ENCODE measurements at places on chromosomes 3 and 15.

DNA sequence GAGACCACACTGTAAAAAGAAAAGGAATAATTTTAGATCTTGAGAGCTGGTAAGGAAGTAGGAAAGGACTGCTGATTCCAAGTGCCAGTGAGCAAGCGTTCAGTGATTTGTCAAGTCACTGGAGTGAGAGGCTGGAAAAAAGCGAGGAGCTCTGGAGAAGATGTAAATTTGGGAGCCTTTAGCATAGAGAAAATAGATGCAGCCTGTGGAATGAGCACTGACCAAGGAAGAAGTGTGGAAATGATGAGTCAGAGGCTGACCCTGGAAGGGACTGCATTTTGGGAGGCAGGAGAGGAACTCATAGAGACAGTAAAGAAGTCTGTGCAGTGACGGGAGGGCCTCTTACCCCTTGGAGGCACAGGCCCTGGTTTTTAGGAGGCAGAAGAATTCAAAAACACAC is 17.1 kb upstream of the ABTB1 start:
- no peak for DNase-seq

GRCh38 chr15:97259943-97260342 is 700.6 kb upstream of the ARRDC4 start:
- no peak for DNase-seq

DNA sequence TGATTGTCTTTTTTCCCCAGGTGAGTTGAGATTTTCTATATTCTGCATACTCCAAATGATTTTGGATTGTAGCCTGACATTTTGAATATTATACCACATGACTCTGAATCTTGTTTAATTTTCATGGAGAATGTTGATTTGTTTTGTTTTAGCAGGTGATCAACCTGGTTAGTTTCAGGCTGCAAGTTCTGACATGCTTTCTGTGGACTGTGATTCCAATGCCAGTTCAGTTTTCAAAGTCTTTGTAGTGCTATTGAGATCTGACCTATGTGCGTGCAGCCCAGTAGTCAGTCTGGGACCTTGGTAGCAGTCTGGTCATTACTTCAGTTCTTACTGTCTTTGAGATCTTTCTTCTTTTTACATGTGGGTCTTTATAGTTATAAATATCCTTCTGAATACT is 18.6 kb upstream of the MTMR10 start:
- no peak for DNase-seq

DNA sequence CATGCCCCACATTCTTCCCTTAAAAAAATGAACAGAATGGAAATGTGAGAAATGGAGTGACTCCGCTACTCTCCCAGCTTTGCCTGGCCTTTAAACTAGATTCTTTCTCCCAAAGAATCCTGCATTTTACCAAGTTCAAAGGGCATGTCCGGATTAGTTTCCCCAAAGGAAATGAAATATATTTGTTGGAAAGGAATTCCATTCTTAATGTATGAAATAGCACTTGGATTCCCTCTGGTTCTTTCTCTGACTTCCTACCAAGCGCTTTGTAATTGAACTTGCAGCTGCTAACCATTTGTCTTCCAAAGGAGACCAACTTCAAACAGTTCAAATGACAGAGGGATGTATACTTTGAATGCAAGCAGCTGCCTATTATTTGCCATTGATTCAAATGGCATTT is 18.9 kb downstream of the MAP2K1 start:
- DNase-seq: no peak

DNA sequence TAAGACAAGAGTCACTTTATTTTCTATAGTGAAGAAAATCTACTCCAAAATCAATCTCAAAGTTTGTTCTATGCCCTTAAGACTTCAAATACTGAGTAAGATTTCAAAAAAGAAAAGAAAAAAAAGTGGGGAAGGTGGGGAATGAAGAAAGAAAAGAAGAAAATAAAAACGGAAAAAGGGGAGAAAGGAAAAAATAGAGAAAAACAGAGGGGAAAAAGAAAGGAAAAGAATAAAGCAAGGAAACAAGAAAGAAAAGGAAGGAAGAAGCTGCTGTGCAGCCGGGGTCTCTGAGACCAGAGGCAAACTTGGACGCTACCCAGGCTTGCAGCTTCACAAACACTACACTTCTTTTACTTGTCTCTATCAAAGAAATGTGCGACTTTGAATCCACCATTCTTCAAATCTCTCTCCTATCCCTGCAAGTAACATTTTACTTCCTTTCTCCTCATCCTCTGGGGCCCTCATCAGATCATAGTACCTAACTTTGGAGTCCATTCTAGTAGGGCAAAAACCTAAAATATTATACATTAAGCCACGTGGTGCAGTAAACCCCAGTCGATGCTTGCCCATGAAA is 279.8 kb downstream of the FOXP1 start:
- no peak for DNase-seq

GRCh38 chr15:62777671-62778070 is 264.9 kb upstream of the TPM1 start:
- no peak for DNase-seq

DNA sequence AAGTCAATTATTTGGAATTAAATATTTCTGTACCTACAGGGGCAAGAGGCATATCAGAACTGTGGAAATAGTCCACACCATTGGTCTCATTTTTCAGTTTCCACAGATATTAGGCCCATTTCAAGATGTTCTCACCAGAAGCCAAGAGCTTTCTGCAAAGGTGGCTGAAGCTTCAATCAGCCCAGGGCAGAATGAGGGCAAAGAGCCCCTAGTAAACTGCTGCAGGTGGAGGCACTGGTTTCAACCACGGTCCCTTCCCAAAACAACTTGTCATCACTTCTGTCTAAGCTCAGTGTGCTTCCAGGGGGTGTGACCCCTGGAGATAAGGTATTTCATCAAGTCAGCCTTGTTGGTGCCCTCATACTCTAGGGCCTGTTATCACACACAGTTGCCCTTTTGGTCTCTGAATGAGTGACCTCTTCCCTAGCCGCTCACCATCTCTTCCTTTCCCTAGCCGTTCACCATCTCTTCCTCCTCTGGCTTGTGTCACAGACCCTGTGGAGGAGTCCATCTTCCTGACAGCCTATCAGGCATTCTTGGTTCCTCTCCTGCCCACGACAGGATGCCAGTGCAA is 21.2 kb downstream of the IL17RD start:
- DNase-seq: no peak

GRCh38 chr3:119609301-119609700 is 11.6 kb downstream of the PLA1A start:
- DNase-seq: no peak

DNA sequence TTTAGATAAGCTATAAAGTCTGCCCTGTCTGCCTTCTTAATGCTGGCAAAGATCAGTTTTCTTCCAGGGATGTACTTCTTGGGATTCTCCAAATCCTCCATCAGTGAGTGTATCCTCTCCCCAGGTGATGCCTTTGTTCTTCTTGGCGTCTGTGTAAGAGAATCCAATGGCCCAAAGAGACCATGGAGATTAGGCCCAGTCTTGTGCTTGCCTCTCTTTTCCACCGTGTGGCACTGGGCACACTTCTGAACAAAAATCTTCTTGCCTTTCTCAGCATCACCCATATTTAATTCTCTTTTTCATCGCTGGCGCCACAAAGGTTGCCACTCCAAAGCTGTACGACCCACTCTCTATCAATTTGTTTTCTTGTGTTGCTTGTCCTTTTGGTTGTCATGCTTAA is 32.2 kb upstream of the TAMM41 start:
- no peak for DNase-seq

All from activated T-cell treated with anti-CD3 and anti-CD28 coated beads for 48 hours (primary cell).